Left colon (tissue), 2 donors: ENCODE measurements at places on chromosomes 7 and 10. TPM values are rescaled to one million over a fixed set of nuclear protein-coding genes. Genes with fewer than 3 reads are reported as not detected.

The CPA2 gene
- 1.7 TPM for total RNA-seq

The FAM3C gene
- total RNA-seq: 51.7 TPM

The XRCC2 gene
- total RNA-seq: 0.47 TPM

The LRMDA gene
- 10.6 TPM for total RNA-seq

The PLXDC2 gene
- 37.3 TPM for total RNA-seq

The VAX1 gene
- total RNA-seq: not detected

The PTPN20 gene
- 2.7 TPM for total RNA-seq

The FEZF1 gene
- total RNA-seq: not detected

GRCh38 chr7:32204361-32205018, 134.3 kb upstream of the PDE1C start:
- DNase-seq: peak; percentile 43

- DNase-seq: no peak
These were observed 76.9 kb downstream of the NRP1 start for GRCh38 chr10:33257439-33258080.

DNA sequence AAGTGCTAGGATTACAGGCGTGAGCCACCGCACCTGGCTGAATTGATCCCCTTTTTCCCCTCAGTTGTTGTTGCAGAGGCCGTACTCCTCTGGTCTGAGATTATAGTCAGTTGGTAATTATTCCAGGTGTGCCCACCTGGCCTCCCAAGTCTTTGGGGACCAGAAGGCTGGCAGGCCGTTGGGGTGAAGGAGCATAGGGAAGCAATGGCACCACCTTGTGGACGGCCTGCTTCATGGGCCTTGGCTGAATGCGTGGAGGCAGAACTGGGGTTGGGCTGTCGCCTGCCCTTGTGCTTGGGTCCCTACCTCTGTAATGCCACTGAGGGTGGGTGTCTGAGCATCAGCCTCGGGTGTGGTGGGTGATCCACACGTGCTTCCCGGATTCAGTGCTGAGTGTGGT, 125.7 kb downstream of the RGS10 start:
- DNase-seq: no peak

DNA sequence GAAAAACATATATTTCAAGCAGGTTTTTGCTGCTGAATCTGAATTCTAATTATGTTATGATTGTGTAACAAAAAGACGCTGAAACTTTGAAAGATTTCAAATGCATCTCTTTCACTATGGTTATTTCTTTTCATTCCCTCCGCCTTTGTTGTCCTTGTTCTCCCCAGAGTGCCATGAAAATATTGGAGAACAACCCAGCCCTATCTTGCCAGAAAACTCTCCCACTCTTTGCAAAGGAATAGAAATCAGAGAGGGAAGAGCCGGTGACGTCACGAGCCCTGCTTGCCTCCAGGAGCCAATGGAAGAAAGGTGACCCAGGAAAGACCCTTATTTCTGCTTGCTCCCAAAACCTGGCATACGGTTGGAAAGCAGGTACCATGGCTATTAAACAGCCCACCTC, 3.4 kb downstream of the GFRA1 start:
- DNase-seq: no peak

GRCh38 chr10:97333351-97333600, 1.3 kb downstream of the FRAT2 start:
- no peak for DNase-seq

- no peak for DNase-seq
These were observed 7.8 kb downstream of the LIPF start for GRCh38 chr10:88672041-88672440.

GRCh38 chr10:75542906-75543305, 111.5 kb downstream of the LRMDA start:
- peak; percentile 53 for DNase-seq

DNA sequence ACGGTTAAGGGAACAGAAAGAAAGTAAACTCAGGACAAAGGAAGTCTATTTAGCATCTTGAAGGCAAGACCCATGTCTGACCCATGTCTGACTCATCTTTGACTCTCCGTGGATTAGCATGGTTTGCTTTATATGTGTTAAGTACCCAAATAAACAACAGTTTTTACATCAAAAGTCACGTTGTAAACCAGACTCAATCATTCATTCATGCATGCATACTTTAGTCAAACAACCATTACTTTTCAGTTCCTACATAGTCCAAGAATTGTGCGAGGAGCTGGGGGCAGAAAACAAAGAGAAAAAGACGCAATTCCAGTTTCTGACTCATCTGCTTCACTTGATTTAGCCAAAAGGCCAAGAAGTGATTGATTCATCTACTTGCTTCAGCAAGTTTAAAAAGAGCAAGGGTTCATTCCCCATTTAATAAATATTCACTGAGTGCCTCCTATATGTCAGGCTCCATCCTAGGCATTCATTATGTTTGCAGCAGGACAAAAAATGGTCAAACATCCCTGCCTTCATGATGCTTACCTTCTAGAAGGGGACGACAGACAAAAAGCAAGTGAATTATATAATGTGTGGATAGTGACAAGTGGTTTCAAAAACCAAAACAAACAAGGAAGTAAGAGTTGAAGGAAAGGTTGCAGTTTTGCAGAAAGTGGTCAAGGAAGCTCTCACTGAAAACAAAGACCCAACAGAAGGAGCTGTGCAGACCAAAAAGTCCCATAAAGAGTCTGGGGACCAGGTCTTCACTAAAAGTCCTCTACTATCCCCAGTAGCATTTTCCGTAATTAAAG, 116.2 kb downstream of the FAM107B start:
- DNase-seq: no peak

- no peak for DNase-seq
These were observed 112.3 kb upstream of the PFKP start for GRCh38 chr10:2955064-2955463.

DNA sequence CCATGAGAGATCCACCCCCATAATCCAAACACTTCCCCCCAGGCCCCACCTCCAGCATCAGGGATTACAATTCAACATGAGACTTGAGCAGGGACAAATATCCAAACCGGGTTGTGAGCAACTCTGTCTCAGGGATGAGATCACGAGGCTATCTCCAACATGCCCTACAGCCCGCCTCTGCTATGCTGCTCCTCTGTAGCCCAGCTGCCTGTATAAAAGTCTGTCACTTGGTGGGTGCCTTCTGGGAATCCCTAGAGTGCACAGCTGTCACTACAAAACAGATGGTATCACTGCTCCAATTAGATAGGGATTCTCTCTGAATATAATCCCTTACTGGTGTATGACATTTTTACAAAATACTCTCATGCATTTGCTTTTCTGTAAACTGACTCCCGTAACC, 114.9 kb upstream of the NANOS1 start:
- DNase-seq: no peak

GRCh38 chr10:129102906-129103693, 363.9 kb upstream of the MGMT start:
- DNase-seq: no peak

DNA sequence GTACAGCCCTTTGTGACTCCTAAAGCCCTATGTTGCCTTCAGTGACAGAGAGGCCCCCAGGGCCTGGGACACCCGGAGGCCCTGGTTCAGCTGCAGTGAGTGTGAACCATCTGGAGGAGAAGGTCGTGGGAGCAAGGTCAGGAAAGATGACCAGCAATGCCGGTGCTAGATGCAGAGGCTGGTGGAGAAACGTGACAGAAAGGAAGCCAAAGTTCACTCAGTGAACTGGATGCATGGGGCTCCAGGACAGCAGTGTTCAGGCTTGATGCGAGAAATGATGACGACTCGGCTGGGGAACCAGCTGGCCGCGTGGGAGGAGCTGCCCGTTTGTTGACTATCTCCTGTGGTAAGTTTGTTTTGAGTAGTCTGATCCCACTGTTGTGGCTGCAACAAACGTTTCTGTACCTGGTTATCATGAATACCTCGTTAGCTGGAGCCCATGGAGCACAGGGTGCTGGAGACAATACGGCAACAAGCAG, 54.1 kb upstream of the MKRN1 start:
- no peak for DNase-seq

GRCh38 chr7:116356333-116356965, 143.1 kb upstream of the CAV2 start:
- no peak for DNase-seq

GRCh38 chr10:89373916-89374711, 3.7 kb upstream of the IFIT1B start:
- DNase-seq: peak; percentile 89

- no peak for DNase-seq
These were observed 270.5 kb downstream of the CNTNAP2 start for GRCh38 chr7:146387140-146387539.

DNA sequence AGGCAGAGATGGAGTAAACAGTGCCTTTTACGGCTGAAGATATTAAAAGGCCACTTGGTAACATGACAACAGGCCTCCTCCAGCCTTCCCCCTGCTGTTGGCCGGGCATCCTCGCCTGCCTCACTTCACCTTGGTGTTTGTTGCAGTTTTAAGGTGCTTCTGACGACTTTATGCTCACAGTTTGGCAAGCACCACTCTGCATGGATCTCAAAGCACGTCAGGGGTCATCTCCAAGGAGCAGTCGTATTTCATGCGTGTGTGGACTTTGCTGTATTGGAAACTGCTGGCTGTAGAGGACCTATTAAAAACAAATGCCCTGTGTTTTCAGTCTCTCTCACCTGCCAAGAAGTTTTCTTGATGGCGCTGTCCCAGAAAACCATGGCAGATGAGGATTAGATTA, 483.1 kb downstream of the RPS24 start:
- no peak for DNase-seq

GRCh38 chr7:153954477-153954876, 97.7 kb upstream of the DPP6 start:
- no peak for DNase-seq

DNA sequence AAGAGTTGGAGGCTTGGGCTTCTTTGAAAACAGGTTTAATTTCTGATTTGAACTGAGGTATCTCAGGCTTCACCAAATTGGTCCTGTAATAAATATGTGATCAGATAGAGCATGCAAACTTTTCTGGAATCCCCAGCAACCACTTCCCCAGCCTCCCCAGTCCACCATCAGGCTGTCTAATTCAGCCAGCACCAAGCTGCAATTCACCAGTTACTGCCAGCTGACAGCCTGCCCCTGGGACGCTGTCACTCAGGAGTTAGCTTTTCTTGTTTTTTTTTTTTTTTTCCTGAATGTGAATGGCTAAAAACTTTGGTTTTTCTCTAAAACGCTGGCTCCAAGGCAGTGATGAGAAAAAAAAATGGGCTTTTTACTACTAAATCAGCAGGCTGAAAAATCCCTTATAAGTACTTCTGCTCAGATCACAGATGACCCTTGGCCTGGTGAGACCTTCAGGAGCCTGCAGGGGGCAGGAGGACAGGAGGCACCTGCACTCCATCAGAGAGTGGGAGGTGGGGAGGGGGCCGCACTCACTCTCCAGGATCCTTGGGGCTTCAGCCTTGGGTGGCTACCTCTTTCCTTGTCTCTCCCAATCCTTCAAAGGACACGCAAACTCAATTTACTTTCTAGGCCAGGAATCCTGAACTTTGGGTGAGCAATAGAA, 349.4 kb downstream of the GATA3 start:
- DNase-seq: no peak
